Breast epithelium (tissue), 4 donors: ENCODE measurements at places on chromosomes 13 and 19. TPM values are rescaled to one million over a fixed set of nuclear protein-coding genes. Genes with fewer than 3 reads are reported as not detected.

- no peaks in the 10 kb centered on the region for H3K27me3 ChIP-seq
- no peak overlapping the region for H3K4me3 ChIP-seq
- no peak for DNase-seq
Measured at GRCh38 chr13:22848539-22849052, 332.2 kb upstream of the SGCG start.

DNA sequence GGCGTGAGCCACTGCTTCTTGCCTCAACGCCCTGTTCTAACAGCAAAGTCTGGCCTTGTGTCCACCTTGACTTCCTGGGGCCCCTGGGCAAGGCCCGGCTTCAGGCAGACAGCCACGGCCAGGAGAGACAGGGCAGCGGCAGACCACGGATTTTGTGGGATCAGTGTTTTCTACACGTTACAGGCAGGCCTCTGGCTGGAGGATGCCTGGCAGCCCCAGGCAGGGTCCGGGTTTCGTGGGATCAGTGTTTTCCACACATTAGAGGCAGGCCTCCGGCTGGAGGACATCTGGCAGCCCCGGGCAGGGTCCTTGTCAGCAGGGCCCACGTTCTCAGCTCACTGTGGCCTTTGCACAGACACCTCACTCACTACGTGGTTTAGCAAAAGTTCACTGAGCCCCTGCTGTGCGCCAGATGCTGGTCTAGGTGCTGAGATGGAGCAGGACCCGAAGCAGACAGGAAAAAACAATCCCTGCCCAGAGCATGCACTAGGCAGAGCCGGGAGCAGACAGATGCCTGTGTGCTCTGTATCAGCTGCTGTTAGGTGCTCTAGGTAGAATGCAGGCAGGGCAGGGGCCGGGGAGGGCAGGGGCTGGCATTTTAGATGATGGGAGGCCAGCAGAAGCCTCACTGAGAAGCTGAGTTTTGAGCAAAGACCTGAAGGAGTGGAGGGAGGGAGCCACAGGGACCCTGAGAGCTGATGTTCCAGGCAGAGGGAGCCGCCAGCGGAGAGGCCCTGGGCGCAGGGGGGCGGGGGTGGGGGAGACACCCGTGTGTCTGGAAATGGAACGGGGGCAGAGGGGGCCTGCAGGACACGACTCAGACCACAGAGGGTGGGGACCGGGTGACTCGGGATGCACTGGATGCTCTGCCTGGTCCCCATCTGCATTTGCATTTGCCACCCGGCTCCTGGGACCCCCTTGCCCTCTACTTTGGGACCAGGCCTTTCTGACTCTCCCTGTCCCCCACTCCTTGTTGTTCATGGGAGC, 25.0 kb upstream of the NCCRP1 start:
- no peaks in the 10 kb centered on the region for H3K36me3 ChIP-seq
- no peaks in the 10 kb centered on the region for H3K4me1 ChIP-seq
- no peak overlapping the region for H3K4me3 ChIP-seq
- DNase-seq: no peak

- peaks cover 6% of the 10 kb centered on the region for H3K4me1 ChIP-seq
- no peaks in the 10 kb centered on the region for H3K27me3 ChIP-seq
- DNase-seq: peak; percentile 37
- H3K36me3 ChIP-seq: no peaks in the 10 kb centered on the region
- H3K4me3 ChIP-seq: peak overlapping the region; percentile 71
- H3K27ac ChIP-seq: peak overlapping the region; percentile 98
Measured at GRCh38 chr19:6373813-6374108, 1.2 kb downstream of the ALKBH7 start.

DNA sequence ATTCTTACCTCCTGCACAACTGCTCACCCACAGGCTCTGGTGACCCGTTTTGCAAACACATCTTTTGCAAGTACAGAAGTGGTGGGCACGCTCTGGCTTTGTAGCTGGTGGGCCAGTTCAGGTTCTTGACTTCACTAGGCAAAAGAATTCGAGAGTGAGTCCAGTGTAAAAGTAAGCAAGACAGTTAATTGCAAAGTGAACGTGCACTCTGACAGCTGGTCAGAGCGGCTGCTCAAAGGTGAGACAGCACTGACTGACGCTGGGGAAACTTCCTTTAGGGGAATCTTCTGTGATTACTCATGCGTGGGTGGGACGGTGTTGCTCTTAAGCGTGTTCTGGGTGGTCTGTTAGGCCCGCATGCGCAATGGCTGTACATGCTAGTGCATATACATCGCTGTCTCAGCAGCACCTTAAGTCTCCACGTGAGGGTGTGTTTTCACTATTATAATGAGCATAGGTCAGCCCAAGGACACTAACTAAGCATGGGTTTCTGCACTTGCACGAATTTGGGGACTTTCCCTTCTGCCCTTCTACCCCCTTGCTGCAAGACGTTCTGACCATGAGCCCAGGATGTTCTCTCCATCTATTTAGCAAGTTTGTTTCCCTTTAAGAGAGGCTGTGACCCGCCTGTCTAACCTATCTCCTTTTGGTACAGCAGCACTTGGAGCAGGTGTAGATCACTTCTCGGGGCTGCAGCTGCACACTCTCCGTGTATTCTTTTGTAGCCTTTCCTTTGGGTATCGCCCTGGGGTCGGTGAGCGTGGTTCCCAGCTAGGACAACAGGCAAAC, 30.2 kb upstream of the CD33 start:
- H3K27ac ChIP-seq: no peak overlapping the region
- no peaks in the 10 kb centered on the region for H3K27me3 ChIP-seq
- H3K4me3 ChIP-seq: no peak overlapping the region

GRCh38 chr13:45178349-45179162, 22.3 kb downstream of the KCTD4 start:
- no peaks in the 10 kb centered on the region for H3K27me3 ChIP-seq
- no peaks in the 10 kb centered on the region for H3K4me1 ChIP-seq
- no peak for DNase-seq
- no peaks in the 10 kb centered on the region for H3K36me3 ChIP-seq

GRCh38 chr13:111667757-111668156, 347.3 kb downstream of the TEX29 start:
- no peaks in the 10 kb centered on the region for H3K36me3 ChIP-seq
- no peaks in the 10 kb centered on the region for H3K4me1 ChIP-seq
- H3K4me3 ChIP-seq: no peak overlapping the region
- no peak for DNase-seq
- no peak overlapping the region for H3K27ac ChIP-seq

- peak overlapping the region; percentile 60 for H3K27ac ChIP-seq
- no peak for DNase-seq
- H3K4me3 ChIP-seq: no peak overlapping the region
- H3K36me3 ChIP-seq: no peaks in the 10 kb centered on the region
- no peaks in the 10 kb centered on the region for H3K27me3 ChIP-seq
- H3K4me1 ChIP-seq: peaks cover 8% of the 10 kb centered on the region
Measured at GRCh38 chr13:97255515-97256021, 33.4 kb downstream of the MBNL2 start.

DNA sequence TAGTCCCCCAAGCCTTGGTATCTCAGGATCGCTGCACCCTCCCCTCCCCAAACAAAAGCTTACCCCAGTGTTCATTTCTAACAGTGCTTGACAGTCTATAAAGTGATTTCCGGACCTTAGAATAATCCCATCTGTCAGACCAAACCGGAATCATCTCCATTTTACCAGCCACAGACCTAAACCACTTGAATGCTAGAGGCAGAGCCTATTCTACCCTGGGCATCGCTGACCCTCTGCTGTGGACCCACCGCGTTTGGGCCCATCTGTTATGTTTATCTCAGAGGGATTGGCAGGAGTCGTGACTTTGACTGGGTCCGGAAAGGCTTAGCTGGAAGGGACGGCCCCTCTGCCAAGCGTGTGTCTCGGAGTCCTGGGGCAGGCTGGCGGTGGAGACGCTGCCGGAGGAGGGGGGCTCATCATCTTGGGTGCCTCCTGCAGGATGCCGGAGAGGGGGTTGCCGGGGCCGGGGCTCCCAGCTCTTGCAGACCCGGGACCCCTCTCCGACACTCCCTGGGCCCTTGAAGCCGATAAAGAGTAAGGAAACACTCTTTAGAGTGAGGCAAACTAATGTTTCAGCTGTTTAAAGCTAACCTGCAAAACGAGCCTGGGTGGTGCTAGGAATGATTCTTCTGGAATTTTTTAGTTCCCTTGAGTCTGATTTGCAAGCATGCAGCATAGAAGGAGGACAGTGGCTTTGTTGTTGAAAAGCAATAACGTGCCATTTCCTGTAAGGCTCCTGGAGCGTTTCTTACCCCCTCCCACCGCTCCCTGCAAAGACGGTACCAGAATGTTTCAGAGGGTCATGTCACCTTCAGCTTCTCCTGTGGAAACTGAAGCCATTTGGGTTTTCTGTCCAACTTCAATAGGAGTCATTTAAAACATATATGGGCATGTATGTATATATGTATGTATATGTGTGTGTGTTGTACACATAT, 1.3 kb downstream of the SLC25A42 start:
- H3K27me3 ChIP-seq: no peaks in the 10 kb centered on the region
- no peak for DNase-seq
- peak overlapping the region; percentile 40 for H3K27ac ChIP-seq
- no peaks in the 10 kb centered on the region for H3K4me1 ChIP-seq
- peak overlapping the region; percentile 73 for H3K4me3 ChIP-seq

GRCh38 chr13:93248627-93249047, 22.0 kb downstream of the GPC6 start:
- no peaks in the 10 kb centered on the region for H3K4me1 ChIP-seq
- DNase-seq: no peak
- no peaks in the 10 kb centered on the region for H3K27me3 ChIP-seq

DNA sequence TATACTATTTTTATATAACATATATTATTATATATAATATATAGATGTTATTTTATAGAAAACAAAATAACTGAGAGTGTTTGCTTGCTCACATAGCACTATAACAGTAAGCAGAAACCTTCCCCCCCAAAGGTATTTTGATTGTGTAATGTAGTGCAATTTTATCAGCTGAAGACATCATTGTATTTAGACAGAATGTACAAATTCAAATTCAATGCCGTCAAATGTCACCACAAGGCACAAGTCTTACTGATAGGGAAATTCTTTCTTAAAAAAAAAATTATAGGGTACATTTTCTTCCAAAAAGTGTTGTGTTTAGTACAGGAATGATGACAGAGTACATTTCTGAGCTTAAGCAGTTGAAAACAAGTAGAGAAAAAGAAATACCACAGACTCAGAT, 1147.1 kb upstream of the SPRY2 start:
- no peak overlapping the region for H3K27ac ChIP-seq
- DNase-seq: no peak
- H3K4me1 ChIP-seq: no peaks in the 10 kb centered on the region
- H3K4me3 ChIP-seq: no peak overlapping the region
- H3K27me3 ChIP-seq: no peaks in the 10 kb centered on the region
- H3K36me3 ChIP-seq: no peaks in the 10 kb centered on the region

DNA sequence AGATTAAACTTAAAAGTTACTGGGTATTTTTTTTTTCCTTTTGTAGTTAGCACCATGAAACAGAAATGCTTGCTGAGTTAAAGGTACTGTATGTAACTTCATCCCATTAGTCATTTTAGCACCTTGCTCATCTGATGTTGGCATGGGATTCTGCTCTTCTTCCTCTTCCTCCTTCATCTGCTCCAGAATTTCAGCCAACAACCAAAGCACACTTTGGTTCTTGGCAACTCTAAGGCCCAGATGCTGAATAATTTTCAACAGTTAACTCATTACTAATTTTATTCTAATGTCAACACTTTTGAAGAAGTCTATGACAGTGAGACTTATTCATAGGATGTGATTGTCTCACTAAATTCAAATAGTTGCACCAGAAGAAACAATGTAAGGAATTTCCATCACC, 359.2 kb downstream of the KCTD12 start:
- no peak overlapping the region for H3K4me3 ChIP-seq
- H3K27me3 ChIP-seq: no peaks in the 10 kb centered on the region
- H3K27ac ChIP-seq: no peak overlapping the region
- no peaks in the 10 kb centered on the region for H3K36me3 ChIP-seq
- H3K4me1 ChIP-seq: no peaks in the 10 kb centered on the region

- H3K4me1 ChIP-seq: no peaks in the 10 kb centered on the region
- H3K27ac ChIP-seq: peak overlapping the region; percentile 14
- no peaks in the 10 kb centered on the region for H3K27me3 ChIP-seq
- no peaks in the 10 kb centered on the region for H3K36me3 ChIP-seq
Measured at GRCh38 chr13:73542446-73542845, 483.6 kb downstream of the KLF5 start.

GRCh38 chr13:109323338-109323737, 463.0 kb downstream of the IRS2 start:
- H3K27me3 ChIP-seq: no peaks in the 10 kb centered on the region
- H3K4me3 ChIP-seq: no peak overlapping the region
- H3K27ac ChIP-seq: no peak overlapping the region

- no peaks in the 10 kb centered on the region for H3K27me3 ChIP-seq
- peak; percentile 99 for DNase-seq
- peak within 1 kb of the TSS; percentile 100 for H3K27ac ChIP-seq
- H3K36me3 ChIP-seq: no peaks in the 10 kb centered on the region
- peak within 1 kb of the TSS; percentile 82 for H3K4me3 ChIP-seq
Measured at GRCh38 chr13:45341034-45341798, at the start of gene TPT1. Gene TPT1 (minus strand): TSS chr13:45341183. CDS start chr13:45341069, 114 bp downstream.

The HIF3A gene
- 20.6 TPM for total RNA-seq

The POU2F2 gene
- 1.6 TPM for total RNA-seq

The ZNF540 gene
- 1.8 TPM for total RNA-seq

The NOSIP gene
- total RNA-seq: 54.7 TPM

The XPO4 gene
- total RNA-seq: 17.1 TPM

The SIGLEC12 gene
- not detected for total RNA-seq

The DGKH gene
- total RNA-seq: 19.0 TPM

The NLRP7 gene
- not detected for total RNA-seq

The RGS9BP gene
- 0.44 TPM for total RNA-seq

The CGB7 gene
- not detected for total RNA-seq
